ENCODE measurements at places on chromosomes 2 and 18.

DNA sequence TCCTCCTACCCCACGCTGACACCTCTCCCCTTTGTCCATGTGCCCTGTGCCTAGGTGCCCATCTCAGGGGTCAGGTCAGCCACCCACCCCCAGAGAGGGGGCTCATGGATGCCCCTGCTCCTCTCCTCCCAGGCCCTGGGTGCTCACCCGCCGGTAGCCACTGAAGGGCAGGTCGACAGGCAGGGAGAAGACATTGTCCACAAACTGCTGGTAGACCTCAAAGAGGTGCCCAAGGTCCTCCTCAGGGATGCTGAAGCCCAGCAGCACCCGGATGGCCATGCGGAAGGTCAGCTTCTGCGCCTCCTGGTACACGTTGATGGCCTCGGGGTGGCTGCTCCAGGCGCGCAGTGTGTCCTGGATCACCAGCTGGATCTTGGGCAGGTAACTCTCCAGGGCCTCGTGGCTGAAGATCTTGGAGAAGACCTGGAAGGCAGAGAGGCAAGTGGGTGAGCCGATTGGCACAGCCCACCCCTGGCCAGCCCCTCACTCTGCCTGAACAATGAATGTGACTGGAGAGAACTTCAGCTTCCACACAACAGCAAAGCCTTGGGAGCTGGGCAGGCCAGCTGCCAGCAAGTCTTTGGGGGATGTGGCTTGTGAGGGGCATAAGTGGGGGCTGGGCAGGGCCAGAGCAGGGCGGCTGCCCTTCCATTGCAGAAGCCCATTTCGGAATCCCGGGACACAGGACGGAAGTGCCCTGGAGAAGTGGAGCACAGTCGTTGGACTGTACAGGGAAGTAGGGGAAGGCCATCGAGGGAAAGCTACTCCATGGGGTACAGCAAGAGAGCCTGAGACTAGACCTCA, 12.5 kb downstream of the CYP26B1 start:
- no peak for DNase-seq

- DNase-seq, result no peak
Observed at GRCh38 chr2:37529830-37530415, 141.5 kb downstream of the CDC42EP3 start.

DNA sequence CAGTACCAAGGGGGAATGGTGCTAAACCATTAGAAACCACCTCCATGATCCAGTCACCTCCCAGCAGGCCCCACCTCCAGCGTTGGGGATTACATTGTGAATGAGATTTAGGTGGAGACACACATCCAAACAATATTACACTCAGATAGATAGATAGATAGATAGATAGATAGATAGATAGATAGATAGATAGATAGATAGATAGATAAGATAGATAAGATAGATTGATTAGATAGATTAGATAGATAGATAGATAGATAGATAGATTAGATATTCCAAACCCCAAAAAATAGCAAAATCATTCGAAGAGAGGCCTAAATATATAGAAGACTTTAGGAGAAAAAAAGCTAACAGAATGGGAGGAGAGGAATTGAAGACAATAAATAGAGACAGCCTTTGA, 42.8 kb upstream of the UBXN4 start:
- no peak for DNase-seq

- DNase-seq, result no peak
Observed at GRCh38 chr2:2550856-2551255, 219.8 kb upstream of the MYT1L start.

DNA sequence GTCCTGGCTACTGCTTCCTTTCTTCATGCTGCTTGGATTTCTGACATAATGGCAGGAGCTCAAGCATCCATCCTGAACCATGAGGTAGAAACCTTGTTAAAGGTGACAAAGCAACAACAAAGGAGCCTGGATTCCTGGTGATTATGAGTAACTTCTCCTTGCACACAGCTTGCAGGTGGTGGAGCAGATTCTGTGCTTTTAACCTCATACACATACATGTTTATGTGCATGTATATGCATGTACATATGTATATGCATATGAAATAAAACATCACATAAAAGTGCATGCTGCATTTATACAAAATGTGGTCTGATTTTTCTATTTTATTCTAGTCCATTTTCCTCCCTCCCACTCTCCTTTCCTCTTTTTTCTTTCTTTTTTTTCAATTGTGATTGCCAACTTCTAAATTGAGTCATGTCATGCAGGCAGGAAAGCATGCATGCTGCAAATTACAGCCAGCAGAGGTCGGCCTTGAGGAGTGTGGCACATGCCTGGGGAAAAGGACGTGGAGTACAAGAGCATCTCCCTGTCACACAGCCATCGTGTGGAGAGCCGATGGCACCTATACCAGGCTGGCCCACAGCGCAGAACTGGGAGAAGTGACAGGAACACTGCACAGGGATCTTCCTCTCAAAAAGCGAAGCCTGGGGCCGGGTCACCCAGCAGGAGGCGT, 17.9 kb downstream of the LCT start:
- no peak for DNase-seq

DNA sequence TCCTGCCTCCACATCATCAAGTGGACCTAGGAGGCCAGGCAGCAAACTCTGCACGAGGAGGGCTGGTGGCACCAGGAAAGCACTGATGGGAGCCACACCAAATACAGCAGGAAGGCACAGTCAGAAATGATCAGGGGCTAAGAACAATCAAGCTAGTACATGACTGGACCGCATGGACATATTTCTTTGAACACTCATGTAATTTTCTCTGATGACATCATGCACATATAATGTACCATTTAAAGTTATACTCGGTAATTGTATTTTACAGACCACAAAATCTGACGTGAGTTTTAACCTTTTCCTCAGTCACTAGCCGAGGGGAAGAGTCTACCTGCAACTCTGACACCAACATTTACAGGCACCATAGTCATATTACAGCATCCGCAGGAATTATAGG, 76.7 kb downstream of the XDH start:
- DNase-seq, result no peak

- no peak for DNase-seq
Observed at GRCh38 chr2:126894585-126895182, 4.0 kb upstream of the TEX51 start.

Data from NCI-H1417 treated with DMSO at 0.1 percent for 48 hours (cell line).